ENCODE measurements at places on chromosomes 11 and 22.
A peak's percentile ranks its signal among the peaks of the same experiment; 100 is the strongest.

- DNase-seq: no peak
Measured at GRCh38 chr11:17771841-17772401, 37.3 kb downstream of the KCNC1 start.

DNA sequence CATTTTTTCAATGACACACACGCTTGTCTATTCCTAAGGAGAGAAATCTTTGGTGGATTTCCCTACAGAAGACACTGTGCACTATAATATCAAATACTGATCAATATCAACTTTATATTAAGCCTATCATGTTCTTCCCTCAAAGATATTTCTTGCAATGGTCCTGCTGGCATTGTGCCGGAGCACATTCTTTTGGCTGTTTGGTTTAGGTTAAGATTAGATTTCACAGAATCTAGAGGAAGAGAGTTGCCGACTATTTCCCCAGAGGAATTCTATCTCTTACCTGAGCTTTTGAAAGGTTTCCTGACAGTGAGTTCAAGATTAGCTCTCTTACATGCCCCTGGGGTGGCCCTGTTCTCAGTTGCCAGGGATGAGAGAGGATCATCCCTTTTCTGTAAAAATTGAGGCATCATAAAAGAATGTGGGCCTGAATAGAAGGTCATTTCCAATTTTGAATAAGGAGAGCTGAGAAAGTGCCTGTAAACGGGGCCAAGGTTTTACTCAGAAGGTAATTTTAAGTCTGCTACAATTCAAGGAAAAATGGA is 180.6 kb upstream of the ARHGAP20 start:
- no peak for DNase-seq

GRCh38 chr11:116189408-116190170 is 583.2 kb downstream of the BUD13 start:
- DNase-seq: no peak

DNA sequence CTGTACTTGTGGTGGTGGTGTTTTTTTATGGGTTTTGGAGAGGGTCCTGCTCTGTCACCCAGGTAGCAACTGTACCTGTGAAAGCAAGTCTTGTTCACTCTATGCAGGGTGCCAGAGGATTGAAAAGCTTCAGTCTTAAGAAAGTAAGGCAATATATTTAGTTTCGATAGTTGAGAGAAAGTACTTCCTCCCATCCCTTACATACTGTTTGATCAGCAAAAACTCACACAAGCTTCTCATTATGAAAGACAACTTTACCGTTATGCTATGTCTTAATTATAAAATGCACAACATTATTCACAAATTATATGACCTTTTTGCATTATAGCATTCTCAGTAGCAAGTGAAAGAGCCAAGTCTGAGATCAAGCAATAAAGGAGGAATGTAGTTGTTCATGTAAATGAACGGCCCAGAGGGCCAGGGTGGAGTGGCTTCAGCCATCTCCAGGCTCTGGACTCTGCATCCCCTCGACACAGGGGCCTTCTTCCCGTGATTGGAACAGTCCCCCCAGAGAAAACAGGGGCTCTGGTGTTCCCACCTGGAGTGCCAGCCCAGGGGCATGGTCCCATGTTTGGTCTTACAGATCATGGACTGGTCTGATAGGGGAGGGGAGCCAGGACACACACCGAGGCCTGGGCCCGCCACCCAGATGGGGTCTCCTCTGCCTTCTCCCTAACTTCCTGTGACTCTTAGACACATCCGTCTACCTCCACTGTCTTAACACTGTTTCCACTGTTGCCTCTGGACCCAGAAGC is 38.7 kb upstream of the CTTN start:
- DNase-seq: no peak

DNA sequence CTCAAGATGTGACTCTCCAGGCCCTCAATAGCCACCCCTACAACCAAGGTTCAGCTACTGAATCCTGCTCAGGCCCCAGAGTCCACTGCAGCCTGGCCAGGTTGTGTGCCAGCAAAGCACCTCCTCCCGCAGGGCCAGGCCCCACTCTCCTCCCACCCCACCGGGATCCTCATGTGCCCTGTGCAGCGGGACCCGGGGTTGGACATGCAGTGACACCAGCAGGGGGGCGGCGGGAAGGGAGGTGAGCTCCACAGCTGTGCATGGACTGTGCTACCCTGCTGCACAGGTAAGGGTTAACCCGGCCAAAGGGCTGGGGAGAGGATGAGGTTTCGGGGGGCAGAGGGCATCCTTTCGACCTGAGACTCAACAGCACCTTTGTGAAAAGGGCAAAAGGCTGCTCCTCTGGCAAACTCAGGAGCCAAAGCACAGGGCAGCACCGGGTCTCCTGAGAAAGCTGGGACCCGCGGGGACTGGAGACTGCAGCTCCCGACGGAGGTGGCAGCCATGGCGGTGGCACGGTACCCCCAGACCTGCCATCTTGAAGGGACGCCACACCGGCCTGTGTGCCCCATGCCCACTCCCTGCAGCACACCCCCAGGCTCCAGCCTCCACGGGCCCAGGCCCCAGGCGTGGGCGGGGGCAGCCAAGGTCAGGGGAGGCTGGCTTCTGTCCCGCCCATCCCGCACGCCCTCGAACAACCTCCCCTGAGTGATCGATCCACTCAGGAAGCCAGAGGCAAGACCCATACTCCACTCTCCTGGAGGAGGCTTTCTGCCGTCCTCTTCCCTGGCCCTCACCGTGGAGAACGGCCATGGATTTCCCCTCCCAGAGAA is 10.6 kb downstream of the PLXNB2 start:
- DNase-seq: peak; percentile 50

DNA sequence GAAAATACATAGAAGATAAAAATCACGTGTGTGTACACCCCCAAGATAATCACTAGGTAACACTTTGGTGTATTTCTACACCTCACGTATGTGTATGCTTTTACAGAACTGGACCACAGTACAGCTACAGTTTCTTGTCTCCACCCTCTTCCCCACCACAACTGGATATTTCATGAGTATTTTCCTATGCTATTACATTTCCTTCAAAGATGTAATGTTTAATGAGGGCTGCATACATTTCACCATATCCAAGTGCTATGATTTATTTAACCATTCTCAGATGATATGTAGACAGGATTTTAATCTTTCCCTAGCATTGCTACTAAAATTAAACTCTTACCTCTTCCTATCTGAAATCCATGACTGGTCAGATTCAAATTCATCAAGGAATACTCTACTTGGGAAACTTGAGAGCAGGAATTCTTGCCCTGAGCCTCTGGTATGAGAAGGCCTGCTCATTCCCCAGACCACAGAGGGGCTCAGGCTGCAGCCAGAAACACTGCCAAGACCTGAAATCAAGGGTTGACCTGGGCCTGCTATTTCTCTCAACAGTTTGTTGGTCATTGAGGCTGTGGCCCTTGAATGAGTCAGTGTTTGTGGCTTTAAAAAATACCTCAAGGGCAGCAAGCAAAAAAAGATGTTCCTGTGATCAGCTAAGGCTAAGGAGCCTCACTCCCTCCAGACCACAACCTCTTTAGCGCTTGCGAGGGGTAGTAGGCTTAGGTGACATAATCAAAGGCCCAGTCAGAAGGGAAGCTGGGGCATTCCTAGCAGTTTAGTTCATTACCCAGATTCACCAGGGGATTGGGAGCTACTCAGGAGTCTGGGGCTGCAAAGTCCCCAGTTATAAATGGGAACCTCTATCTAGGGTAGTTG is 55.5 kb downstream of the ABTB2 start:
- no peak for DNase-seq

GRCh38 chr11:15327786-15328231 is 213.1 kb downstream of the INSC start:
- peak; percentile 33 for DNase-seq

DNA sequence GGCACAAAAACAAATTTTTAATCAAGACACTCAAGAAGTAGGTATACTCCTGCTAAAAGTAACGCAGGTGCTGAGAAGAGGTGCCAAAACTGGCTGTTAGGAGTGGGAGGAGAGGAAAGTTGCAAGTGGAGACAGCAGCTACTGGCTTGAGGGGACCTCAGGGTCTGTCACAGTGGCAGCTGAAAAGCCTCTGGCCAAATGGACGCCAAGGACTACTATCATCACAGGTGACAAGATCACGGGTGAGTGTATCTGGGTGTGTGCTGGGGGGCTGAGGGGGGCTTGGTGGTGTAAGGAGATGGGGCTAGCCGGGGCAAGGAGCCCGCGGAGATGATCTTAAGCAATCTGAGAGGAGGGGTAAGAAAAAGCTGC is 687 bp downstream of the ZNF202 start:
- no peak for DNase-seq

DNA sequence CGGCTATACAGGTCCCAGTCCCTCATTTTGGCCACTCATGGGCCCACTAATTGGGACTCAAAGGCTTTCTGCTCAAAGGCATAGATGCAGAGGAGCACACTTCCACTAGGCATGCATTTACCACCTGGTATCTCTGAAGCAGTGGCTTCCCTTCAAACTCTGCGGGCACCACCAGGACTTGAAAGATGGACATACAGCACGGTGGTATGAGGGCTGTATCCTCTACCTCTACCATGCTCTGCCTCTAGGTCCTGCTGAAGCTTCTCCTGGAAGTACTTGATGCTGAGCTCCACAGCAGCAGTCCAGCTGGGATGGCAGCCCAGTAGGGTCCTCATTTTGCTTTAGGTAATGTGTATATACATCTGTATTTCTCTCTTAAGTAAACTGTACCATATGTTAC is 49.9 kb downstream of the RAB6A start:
- DNase-seq: no peak

- DNase-seq: no peak
Measured at GRCh38 chr22:46260038-46260437, 3.1 kb downstream of the PKDREJ start.

DNA sequence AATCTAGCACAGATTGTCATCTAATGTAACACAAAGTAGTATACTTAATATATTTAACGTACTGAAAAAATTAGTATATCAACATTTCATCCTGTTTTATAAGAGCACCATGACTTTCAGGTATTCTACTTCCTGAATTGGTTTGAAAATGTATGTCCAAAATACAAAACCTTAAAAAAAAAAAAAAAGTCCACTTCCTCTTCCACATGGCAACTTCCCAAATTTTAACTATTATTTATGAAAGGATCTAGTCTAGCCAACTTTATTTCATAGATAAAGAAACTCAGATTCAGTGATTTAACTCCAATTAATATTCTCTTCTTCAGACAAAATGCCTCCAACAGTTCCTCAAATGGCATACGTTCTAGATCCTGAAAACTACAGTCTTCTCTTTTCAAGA is 44.0 kb downstream of the PIK3C2A start:
- no peak for DNase-seq

GRCh38 chr11:111792955-111793500 is 26.8 kb upstream of the PPP2R1B start:
- no peak for DNase-seq

DNA sequence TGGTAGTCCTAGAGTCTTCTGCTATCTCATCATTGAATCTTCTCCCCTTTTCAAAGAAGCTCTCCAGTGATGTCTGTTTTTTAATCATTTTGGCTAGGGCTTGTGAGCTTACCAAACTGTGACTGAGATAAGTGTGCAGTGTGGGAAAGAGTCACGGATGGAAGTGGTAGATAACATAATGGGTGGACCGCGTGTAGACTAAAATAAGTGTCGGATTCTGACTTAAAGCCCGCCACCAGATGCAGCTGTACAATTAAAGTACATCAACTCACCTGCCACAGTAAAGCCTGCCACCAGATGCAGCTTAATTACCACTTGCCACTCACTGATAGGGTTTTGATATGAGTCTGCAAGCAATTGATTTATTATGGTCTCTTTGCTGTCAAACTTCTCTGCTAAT is 581.5 kb downstream of the LRRC4C start:
- no peak for DNase-seq

DNA sequence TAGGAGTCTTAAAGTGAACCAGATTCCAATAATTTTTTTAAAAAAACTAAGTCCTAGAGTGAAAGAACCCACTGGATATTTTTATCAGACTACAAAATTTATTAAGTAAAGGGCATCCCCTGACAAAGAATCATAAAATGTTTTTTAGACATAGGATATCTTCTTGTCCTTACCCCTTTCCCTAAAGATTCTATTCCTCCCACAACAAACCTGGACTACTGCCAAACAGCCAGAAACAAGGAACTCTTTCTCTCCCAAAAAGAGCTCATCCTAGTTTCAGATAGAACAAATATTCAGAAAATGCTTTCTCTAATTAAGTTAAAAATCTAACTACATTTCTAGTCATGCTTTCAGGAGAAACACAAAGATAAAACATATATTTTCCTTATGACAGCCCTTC is 327.1 kb downstream of the FAM181B start:
- DNase-seq: no peak

DNA sequence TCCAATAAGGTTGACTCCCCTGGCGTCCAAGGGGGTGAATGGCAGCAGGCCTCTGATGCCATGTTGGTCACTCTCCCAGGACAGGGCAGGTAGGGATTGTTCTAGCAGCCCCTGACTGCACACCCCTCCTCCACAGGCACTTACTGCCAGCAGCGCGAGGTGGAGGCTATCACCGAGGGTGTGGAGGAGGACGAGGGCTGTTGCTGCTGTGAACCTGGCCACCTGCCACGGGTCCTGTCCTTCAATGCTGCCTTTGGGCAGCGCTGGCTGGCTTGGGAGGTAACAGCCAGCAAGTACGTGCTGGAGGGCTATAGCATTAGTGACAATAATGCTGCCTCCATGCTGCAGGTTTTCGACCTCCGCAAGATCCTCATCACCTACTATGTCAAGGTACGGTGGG is 7.7 kb upstream of the SIPA1 start:
- DNase-seq: peak; percentile 68

- DNase-seq: no peak
Measured at GRCh38 chr11:108160970-108161566, 39.7 kb downstream of the ACAT1 start.

- no peak for DNase-seq
Measured at GRCh38 chr11:115497303-115497702, 6.9 kb downstream of the CADM1 start.

DNA sequence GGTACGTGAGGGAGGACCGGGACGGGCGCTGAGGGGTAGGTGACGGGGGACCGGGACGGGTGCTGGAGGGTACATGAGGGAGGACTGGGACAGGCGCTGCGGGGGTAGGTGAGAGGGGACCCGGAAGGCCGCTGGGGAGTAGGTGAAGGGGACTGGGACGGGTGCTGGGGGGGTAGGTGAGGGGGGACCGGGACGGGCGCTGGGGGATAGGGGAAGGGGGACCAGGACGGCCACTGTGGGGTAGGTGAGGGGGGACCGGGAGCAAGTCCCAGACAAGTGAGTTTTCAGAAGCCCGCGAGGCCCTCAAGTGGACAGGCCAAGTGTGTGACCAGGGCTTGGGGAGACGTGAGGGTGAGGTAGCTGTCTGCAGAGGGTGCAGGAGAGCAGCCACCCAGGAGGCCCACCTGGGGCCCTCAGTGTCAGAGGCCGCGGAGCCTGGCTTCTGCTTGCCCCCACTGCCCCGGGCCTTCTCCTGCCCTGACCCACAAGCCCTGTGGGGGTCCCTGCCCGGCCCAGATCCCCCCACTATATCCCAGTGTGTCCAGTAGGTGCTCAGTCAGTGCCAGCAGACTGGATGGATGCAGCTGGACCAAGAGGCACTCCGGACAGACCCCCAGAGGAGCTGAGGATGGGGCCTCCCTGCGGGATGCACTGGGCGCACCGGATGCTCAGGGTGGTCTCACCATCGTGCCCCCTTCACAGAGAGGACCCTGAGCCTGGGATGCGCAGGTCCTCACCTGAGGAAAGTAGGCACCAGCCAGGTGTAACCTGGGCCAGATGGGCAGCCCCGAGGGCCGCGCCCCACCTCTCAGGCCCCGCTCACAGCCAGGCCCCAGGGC is 44.2 kb upstream of the TH start:
- DNase-seq: no peak
